ENCODE measurements at places on chromosomes 1 and 21.

DNA sequence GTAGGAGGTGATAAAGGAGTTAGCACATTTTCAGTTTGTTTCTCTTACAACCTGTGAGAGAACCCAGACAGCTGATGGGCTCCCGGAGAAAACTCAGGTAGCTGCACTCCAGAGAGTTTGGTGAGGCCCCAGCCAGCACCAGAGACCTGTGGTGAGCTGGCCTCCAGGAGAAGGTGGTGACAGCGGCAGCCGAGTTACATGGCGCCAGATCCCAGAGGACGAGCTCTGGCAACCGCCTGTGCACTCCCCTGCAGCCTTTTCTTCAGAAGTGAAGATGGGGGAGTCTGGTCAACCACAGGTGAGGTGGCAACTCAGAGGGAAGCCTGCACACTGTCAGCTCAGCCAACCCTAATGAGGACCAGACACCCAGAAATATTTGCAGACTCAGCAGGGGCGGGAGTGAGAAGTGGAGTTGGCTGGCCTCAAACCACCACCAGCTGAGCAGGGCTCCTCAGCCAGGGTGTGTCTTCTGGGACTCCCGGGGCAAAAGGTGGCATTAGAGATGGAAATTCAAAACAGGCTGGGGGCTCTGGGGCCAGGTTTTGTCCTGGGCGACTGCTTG lies 209.7 kb downstream of the SETD4 start:
- no peak for DNase-seq

DNA sequence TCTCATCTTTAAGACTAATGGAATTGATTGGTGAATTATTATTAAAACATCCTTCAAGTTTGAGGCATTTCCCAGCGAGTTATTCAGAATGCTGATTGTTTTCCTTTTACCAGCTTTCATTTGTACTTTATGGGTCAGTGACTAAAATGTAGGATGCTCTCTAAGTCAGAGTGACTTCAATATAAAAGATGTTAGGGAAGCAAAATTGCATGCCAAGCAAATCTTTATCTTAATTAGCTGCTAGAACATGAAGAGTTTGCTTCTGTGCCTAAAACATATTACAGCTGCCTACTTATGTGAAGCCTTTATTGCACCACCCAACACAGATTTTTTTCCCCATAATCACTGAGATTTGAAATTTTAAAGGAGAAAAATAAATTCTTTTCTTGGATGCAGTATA lies 79.8 kb upstream of the CYYR1 start:
- no peak for DNase-seq

GRCh38 chr1:28915031-28915895 lies 894 bp downstream of the EPB41 start:
- DNase-seq = no peak

DNA sequence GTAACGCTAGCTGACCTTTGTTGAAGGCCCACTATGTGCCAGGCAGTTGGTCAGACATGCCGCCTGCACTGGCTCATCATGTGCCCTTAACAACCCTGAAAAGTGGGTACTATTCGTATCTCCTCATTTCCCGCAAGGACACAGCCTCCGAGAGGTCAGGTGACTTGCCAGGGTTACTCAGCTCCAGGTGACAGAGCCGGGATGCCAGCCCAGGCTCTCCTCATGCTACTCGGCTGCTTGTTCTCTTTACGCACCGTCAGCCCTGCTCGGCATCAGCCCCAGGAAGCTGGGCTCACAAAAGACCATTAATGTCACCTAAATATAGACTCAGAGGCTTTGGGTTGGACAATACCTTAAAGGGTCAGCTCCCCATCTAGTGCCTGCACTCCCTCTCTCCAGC lies 29.0 kb downstream of the GRHL3 start:
- DNase-seq = no peak

GRCh38 chr1:204409836-204410687 lies 1.6 kb downstream of the PPP1R15B start:
- DNase-seq = no peak

Data from fibroblast of skin of left quadriceps (primary cell).